Gastrocnemius medialis (tissue), 4 donors: ENCODE measurements at places on chromosomes 16 and 17. TPM values are rescaled to one million over a fixed set of nuclear protein-coding genes. Genes with fewer than 3 reads are reported as not detected.

DNA sequence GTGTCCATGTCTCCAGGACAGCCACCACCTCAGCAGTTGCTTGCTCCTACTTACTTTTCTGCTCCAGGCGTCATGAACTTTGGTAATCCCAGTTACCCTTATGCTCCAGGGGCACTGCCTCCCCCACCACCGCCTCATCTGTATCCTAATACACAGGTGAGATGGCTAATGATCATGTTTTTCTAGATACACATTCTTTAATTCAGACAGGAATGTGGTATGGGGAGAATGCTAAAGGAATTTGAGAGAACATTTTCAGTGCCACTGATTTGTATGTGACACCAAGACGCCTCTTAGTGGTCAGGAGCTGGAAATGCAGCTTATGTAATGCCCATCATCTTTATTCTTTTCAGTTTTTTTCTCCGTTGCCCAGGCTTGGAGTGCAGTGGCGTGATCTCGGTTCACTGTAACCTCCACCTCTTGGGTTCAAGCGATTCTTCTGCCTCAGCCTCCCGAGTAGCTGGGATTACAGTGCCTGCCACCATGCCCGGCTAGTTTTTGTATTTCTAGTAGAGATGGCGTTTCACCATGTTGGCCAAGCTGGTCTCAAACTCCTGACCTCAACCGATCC, 8.9 kb upstream of the RAPGEFL1 start:
- H3K4me1 ChIP-seq, result no peaks in the 10 kb centered on the region
- no peaks in the 10 kb centered on the region for H3K27me3 ChIP-seq
- peaks cover 2% of the 10 kb centered on the region for H3K36me3 ChIP-seq
- H3K27ac ChIP-seq, result peak overlapping the region; percentile 48

- H3K27ac ChIP-seq, result no peak overlapping the region
- H3K4me1 ChIP-seq, result no peaks in the 10 kb centered on the region
- H3K36me3 ChIP-seq, result no peaks in the 10 kb centered on the region
- no peak for DNase-seq
- no peaks in the 10 kb centered on the region for H3K27me3 ChIP-seq
These were observed 395.0 kb upstream of the SOX9 start for GRCh38 chr17:71725811-71726210.

DNA sequence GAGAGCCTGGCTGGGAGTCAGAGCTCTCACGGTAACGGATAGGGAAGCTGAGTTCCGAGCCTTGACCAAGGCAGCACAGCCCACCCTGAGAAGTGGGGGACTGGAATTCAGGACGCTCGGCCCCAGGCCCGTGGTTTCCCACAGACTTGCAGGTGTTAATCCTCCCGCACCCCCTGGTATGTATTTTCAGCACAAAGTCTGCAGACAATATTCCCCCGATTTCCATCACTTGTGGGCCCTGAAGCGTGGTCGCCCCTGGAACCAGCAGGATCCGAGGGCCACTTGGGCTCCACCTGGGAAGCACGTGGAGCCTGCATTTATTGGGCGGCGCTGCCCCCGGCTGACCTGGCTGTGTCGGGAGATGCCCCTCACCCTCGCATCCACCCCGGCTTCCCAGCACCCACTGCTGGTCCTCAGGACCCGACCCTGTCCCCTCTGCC, 60.2 kb downstream of the WSB1 start:
- H3K27me3 ChIP-seq, result no peaks in the 10 kb centered on the region
- DNase-seq, result no peak
- H3K36me3 ChIP-seq, result no peaks in the 10 kb centered on the region
- H3K4me1 ChIP-seq, result peaks cover 14% of the 10 kb centered on the region
- peak overlapping the region; percentile 88 for H3K27ac ChIP-seq
- peak overlapping the region; percentile 64 for H3K4me3 ChIP-seq

DNA sequence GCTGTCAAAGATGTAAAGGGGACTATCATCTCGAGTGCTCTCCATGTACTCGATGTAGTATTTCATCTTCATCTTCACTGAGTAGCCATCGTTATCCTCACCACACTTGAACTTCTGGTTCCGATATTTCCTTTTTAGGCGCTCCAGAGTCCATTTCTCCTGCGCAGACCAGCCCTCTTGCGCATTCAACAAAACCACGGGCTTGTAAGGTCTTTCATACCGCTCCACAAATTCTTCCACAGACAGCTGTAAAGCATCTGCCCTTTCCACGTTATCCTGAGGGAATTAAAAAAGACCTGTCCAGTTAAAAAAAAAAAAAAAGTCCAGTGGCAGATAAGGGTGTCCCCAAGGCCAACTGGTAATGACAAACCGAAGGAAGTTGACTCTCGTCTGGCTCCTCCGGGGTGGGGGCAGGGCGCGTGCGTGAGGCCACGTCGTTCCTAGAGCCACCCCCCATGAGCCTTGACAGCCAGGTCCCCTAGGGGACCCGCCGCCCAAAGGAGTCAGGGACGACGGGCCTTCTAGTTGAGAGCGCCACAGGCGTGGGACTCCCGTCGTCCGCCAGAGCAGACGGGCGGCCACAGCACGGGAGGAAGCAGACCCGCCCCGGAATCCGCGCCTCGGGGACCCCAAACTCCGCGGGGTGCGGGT, 701 bp downstream of the JMJD6 start:
- H3K4me1 ChIP-seq, result peaks cover 27% of the 10 kb centered on the region
- peak; percentile 79 for DNase-seq
- peak overlapping the region; percentile 83 for H3K4me3 ChIP-seq
- no peaks in the 10 kb centered on the region for H3K27me3 ChIP-seq
- H3K27ac ChIP-seq, result peak overlapping the region; percentile 100

GRCh38 chr17:40190197-40191021, 13.1 kb downstream of the RAPGEFL1 start:
- H3K4me1 ChIP-seq, result peaks cover 15% of the 10 kb centered on the region
- no peak overlapping the region for H3K27ac ChIP-seq
- peak overlapping the region; percentile 59 for H3K4me3 ChIP-seq
- no peak for DNase-seq

DNA sequence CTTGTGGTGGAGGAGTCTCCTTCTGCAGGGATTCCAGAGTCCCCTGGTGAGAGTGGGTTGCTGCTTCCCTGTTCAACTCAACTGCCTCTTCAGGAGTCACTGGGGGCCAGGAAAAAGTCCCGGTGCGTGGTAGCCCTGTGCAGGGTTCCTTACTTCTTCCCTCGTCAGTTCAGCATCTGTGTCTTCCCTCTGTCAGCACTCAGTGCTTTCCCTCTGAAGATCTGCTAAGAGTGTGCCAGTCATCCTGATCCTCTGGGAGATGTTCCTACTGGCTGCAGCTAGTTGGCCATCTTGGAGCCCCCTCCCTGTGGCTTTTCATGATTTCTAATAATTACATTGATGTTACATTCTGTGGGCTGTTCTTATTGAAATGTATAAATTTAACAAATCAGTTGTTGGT, 36.5 kb downstream of the NF1 start:
- H3K4me3 ChIP-seq, result no peak overlapping the region
- no peak overlapping the region for H3K27ac ChIP-seq
- H3K27me3 ChIP-seq, result no peaks in the 10 kb centered on the region
- no peaks in the 10 kb centered on the region for H3K36me3 ChIP-seq
- H3K4me1 ChIP-seq, result peaks cover 11% of the 10 kb centered on the region

GRCh38 chr17:65017207-65017774, 39.2 kb downstream of the GNA13 start:
- peak overlapping the region; percentile 51 for H3K27ac ChIP-seq
- peaks cover 11% of the 10 kb centered on the region for H3K36me3 ChIP-seq
- no peak for DNase-seq
- H3K27me3 ChIP-seq, result no peaks in the 10 kb centered on the region
- H3K4me1 ChIP-seq, result peaks cover 59% of the 10 kb centered on the region
- H3K4me3 ChIP-seq, result no peak overlapping the region

Gene NPIPA3
- 0.38 TPM for total RNA-seq

Gene ATAD5
- 0.39 TPM for total RNA-seq

Gene SEPTIN1
- total RNA-seq, result not detected

Gene KRT25
- total RNA-seq, result not detected

Gene ERI2
- total RNA-seq, result 6.7 TPM

Gene CACNG3
- total RNA-seq, result not detected

Gene GAS7
- 5.8 TPM for total RNA-seq

Gene KRT15
- not detected for total RNA-seq
